ENCODE measurements at places on chromosomes 3 and 15.

- no peak for DNase-seq
Measured at GRCh38 chr3:52435246-52436101, 9.4 kb downstream of the SEMA3G start.

DNA sequence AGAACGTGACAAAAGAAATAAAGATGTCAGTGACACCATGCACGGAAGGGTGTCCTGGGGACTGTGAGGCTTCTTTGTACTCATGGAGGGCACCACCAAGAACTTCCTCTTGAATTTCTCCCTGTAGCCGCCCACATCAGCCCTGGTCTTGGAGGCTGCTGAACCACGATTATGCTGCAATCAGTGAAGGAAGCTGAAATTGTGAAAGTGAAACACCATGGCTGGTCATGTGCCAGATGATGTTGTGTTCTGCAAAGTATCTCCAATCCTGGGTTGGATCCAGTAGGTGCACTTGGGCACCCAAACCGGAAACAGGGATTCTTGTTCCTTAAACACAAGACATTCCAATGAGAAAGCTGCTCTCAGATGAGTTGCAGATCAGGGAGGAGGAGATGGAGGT lies 104.4 kb upstream of the GOLGA6L6 start:
- no peak for DNase-seq

GRCh38 chr3:46489875-46490274 lies 7.9 kb upstream of the RTP3 start:
- DNase-seq = no peak

- DNase-seq = peak; percentile 32
Measured at GRCh38 chr3:147398813-147399534, 7.4 kb downstream of the ZIC4 start.

- peak; percentile 7 for DNase-seq
Measured at GRCh38 chr3:8095724-8096123, 405.9 kb upstream of the LMCD1 start.

GRCh38 chr3:151403246-151403645 lies 18.7 kb upstream of the P2RY12 start:
- DNase-seq = peak; percentile 83

DNA sequence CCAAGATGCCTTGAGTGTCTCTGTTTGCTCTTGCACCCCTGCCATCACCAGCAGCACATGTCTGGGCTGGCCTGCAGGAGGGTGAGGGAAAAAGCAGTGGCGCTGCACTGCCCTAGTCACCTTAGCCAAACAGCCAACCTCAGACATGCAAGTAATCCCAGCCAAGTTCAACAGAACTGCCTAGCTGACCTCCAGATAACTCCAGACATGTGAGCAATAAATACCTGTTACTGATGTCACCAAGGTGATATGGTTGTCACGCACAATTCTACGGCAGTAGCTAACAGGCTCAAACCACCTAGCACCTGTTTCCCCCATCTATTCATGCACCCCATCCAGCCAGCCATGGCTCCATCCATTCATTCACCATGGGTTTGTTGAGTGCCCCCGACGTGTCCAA lies 99.9 kb downstream of the SRGAP3 start:
- peak; percentile 91 for DNase-seq

- no peak for DNase-seq
Measured at GRCh38 chr3:112817797-112818196, 28.9 kb downstream of the CD200R1L start.

DNA sequence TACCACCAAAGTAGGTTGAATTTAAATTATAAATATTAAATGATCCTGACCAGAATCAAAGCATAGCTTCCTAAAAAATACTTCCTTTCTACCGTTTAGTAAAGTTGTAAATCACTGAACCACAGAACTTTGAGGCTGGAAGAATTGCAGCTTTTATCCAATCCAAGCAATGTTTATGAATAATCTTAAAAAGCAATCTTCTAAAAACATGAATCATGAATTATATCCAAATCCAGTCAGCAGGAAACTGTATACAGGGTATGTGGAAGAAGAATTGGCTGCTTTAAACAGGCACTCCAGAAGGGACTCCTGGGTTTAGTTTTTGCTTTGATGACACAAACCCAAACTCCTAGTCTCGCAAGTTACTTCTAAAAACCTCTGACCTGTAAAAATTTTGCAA lies 30.2 kb downstream of the HEG1 start:
- no peak for DNase-seq

- no peak for DNase-seq
Measured at GRCh38 chr3:18087988-18088387, 337.2 kb downstream of the SATB1 start.

GRCh38 chr15:77656294-77656693 lies 23.6 kb upstream of the LINGO1 start:
- no peak for DNase-seq

GRCh38 chr15:34855413-34855812 lies 60.1 kb upstream of the ACTC1 start:
- DNase-seq = peak; percentile 71

GRCh38 chr15:47726399-47726823 lies 9.1 kb downstream of the SEMA6D start:
- DNase-seq = peak; percentile 82

DNA sequence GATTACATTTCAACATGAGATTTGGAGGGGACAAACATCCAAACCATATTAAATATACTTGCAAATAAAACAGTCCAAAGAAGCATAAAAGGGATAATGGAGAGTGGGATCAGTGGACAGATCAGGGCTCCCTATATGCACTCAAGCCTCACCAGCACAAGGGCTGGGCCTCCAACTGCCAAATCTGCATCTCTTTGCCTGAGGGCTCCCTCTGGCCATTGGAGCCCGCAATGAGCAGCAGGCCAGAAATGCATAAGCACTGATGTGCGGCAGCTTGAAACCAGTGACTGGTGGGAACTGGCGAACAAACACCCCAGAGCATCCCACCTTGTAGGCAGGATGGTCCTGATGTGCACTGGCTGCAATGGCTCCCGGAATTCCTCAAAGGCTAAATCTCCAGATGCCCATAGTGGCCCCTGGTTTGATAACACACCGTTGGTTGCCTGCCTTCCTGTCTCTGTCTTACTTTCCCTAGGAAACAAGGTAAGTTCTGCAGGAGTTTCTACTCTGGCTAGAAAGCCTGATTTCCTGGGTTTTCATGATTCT lies 55.9 kb upstream of the POMGNT2 start:
- no peak for DNase-seq

DNA sequence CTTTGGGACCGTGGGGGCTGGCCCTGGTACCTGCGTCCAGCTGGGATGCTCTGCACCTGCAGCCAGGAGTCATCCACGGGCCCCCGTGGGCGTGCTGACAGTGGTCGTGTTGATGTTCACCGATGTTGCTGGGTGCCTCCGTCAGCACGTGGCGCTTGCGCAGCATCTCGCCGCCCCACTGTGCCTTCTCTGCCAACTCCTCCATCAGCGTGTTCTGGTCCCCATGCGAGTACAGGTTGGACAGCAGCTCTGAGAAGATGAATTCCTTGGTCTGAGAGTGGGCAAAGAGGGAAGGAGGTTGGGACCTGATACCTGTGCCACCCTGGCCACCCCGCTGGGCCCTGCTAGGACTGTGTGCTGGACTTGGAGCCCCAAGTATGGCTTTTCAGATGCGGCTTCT lies 61.4 kb downstream of the ADAMTS7 start:
- no peak for DNase-seq

GRCh38 chr15:65666257-65666656 lies 44.5 kb downstream of the SLC24A1 start:
- DNase-seq = peak; percentile 60

All from bronchial epithelial cell (primary cell).